CD4-positive, alpha-beta T cell treated with Interleukin-4 for 1 hour (primary cell): ENCODE measurements at places on chromosomes 2 and 18.

DNA sequence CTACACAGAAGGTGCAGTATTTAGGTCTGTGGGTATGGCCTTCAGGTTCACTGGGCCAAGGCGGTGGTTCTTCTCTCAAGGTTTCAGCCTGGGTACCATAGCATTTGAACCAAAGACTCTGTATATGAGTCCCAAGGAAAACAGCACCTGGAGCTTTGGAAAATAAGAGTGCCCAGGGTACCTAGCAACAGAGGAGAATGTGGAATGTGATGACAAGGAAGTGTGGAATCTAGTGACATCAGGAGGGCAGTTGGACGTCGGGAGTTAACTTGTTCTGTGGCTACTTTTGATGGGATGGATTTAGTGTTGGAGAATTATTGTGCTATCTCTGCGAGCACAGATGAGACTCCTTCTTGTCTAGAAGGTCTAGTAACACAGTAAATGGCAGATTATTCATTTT lies 201.2 kb downstream of the NOL4 start:
- DNase-seq, result no peak

- DNase-seq, result no peak
Observed at GRCh38 chr2:26993768-26994167, 23.3 kb downstream of the MAPRE3 start.

DNA sequence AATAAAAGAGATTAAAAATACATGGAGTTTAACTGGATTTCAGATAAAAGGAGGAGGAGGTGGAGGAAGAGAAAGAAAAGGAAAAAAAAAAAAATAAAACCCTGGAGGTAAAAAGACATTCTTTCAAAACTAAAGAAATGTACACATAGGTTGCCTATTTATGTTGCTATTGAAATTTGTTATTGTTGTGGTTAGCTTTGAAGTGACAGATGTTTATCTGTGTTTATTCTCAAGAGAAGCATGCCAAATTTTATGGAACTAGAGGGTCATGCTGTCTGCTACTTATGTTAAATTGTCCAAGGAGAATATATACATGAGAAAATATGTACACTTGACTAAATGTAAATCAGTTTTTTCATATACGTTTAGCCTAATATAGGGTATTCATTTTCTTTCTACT lies 653.2 kb downstream of the DCDC2C start:
- DNase-seq, result no peak

DNA sequence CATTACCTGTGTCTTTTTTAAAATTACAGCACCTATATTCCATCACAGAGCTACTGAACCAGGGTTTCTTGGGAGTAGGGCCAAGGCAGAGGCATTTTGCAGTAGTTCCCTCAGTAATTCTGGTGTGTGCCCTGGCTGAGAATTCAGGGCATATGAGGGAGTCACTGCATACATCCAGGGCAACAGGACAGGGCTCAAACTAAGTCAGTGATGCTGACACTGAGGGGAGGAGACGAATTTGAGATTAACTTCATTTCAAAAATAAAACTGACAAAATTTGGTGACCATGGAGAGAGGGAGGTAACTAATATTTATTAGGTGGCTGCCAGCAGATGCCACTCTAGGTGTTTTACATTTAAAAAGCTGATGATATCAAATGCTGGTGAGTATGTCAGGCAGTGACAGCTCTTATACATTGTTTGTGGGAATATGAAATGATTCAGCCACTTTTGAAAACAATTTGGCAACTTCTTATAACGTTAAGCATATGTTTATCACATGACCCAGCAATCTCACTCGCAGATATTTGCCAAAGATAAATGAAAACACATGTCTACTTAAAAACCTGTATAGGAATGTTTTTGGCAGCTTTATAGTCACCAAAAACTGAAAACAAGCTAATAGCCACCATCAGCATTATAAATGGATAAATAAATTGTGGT lies 20.3 kb downstream of the STRADB start:
- DNase-seq, result no peak

GRCh38 chr2:51953931-51954330 lies 922.0 kb upstream of the NRXN1 start:
- no peak for DNase-seq

DNA sequence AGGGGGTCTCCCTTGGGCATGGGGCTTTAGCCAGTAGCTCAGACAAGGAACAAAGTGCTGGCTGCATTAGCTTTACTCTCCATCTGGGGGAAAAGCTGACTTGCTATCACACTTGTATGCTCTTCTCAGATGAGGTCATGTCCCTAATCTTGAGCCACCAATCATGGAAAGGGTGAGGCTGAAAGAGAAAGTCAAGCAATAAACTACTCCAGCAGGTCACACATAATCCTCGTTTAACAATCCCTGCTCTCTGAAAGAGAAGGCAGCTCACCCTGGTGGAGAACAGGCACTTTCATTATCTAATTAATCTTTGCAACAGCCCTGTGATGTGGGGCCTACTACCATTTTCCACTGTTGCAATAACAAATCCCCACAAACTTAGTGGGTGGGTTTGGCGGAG lies 129.7 kb upstream of the CAPN13 start:
- no peak for DNase-seq

GRCh38 chr2:203143391-203143790 lies 95.4 kb upstream of the CYP20A1 start:
- no peak for DNase-seq

GRCh38 chr18:55375930-55376329 lies 212.1 kb downstream of the TCF4 start:
- no peak for DNase-seq

DNA sequence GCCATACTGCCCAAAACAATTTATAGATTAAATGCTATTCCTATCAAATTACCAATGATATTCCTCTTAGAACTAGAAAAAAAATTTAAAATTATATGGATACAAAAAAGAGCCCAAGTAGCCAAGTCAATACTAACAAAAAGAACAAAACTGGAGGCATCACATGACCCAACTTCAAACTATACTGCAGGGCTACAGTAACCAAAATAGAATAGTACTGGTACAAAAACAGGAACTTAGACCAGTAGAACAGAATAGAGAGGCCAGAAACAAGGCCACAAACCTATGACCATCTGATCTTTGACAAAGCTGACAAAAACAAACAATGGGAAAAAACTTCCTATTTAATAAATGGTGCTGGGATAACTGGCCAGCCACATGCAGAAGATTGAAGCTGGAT lies 86.1 kb upstream of the KYNU start:
- DNase-seq, result no peak
